CD4-positive, alpha-beta T cell treated with Interleukin-12 subunit alpha and Interleukin-12 subunit beta, for 1 hour (primary cell): ENCODE measurements at places on chromosomes 6 and 20.

DNA sequence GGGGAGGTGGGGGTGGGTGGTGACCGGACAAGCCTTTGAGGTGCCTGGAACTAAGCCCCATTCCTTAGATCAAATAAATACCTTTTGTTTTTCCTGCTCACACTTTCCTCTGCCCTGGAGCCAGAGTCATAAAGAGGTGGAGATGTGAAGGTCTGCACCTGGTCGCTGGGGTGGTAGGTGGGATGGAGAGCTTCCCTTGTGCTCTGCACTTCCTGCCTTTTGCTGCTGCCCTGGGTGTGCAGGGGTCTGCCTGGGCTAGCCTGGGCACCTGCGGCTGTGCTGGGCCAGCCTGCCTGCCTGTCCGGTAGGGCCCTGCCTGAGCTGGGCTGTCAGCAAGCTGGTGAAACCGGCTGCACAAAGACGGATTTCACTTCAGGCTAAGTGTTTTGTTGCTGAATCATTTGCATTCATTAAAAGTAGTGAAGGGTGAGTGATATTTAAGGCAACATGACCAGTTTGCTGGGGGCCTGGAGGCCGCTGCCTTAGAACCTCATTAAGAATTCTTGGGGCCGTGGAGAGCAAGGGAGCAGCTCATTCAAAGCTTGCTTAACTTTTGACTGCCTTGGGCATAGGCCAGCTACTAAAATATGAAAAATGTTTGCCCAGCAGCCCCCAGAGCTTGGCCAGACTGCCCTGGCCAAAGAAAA is 20.5 kb downstream of the PTK7 start:
- no peak for DNase-seq

GRCh38 chr6:106536357-106536756 is 92.9 kb downstream of the RTN4IP1 start:
- DNase-seq: no peak

DNA sequence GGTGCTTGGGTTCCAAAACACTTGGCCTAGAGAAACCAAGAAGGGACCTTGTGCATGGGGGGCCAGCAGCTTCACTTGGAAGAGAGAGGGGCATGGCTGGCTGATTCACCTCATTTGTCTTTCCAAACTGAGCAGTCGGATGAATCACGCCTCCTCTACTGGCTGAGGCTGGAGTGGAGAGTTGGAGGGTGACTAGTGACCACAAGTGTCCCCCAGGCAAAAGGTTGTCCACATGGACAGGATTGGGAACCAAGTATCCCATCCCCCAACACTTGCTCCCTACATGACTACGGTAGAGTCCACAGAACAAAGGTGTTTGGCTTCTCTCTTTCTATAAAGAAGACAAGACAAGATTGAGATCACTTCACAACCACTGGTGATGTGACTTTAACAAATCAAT is 875.6 kb downstream of the QKI start:
- DNase-seq: no peak

DNA sequence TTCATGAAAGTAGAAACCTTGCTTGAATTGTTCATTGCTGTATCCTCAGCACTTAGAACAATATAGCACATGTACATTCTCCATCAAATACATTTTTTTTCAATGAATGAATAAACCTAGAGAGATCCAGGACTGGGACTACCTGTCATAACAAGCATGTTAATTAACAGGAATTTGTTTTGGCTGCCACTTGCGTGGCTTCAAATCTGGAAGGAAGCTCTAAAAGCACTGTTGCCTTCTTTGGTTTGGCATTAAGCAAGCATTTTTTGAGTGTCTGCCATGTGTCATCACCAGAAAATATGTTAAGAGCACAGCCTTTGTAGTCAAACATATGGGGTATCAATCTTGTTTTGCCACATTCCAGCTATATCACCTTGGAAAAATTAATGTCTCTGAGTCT is 131.9 kb upstream of the BACH2 start:
- DNase-seq: no peak

DNA sequence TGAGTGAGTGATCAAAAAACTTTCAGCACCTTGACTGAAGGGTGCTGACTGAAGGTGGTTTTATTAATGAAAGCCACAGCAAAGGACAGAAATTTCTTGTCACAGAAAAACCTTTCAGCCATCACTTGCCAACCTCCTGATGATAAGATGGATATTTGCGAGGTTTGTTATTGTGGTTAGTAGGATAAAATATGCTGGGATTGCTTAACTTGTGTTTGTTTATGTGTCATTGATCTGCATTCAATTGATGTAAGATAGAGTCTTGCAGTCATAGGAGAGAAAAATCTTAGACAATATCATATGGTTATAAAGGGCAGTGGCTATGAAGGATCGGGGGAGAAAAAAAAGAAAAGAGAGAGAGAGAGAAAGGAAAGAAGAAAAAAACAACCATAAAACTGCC is 1.2 kb downstream of the TSBP1 start:
- DNase-seq: no peak

DNA sequence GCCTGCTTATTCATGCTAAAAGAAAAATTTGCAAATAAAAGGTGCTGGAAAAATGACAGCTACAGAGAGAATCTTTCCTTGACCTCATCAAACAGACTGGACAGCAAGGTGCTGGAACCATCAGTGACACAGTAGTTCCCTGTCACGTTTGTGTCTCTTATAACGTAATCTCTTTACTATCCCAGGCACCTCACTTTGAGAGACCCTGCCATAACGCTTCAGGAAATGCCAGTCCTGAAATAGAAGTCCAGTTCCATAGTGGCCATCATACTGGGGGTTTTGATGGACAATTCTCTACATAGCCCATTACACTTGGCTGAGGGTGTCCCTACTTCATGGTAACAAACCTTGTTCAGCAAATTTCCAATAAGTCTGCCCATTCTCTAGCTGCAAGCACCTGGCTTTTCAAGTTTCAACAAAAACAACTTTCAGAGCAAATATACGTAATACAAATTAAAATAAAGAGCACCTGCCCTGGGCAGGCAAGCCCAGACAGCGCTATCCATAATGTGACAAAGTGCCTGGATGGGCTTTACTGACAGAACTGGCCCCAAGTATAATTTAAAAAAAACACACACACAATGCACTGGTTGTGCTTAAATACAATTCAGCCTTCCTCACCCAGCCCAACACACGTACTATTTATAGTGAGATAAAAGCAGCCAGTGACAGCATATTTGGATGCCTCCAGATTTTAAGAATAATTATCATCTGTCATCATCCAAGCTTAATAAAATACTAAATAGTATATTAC is 38.7 kb downstream of the CNKSR3 start:
- DNase-seq: no peak

DNA sequence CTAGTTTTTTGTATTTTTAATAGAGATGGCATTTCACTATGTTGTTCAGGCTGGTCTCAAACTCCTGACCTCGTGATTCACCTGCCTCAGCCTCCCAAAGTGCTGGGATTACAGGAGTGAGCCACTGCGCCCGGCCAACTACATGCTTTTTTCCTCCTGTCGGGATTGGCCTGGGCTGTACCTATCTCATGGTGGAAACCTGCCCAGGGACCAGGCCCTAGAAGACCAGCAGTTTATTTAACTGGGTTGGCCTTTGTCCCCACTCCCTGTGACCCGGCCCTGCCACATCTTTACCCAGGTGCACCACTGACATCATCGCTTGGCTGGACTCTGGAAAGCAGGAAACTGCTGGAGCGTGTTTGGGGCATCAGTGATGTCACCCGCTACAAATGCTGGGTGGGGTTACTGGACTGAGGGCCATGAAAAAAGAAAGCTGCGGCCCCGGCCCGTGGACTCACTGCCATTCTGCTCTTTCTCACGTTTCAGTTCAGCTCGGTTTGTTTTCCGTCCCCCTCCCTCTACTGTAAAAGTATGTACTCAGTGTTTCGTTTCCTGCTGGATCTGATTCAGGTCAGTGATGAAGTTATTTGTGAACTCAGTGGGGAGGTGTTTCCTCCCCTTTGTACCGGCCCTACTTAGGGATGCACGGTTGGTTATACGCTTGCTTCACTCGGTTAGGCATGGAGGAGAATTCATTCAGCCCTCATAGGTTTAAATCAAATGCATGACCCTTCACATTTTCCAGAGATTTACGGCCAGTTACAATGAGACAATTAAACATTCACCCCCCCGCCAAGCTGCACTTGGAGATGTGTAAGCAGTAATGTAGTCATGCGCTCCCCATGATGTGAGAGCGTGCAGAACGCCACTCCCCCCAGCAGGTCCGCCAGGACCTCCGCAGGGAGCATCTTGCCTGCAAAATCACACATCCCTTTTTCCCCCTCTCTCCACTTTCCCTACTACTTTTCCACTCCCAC is 179.3 kb downstream of the MTHFD1L start:
- no peak for DNase-seq

DNA sequence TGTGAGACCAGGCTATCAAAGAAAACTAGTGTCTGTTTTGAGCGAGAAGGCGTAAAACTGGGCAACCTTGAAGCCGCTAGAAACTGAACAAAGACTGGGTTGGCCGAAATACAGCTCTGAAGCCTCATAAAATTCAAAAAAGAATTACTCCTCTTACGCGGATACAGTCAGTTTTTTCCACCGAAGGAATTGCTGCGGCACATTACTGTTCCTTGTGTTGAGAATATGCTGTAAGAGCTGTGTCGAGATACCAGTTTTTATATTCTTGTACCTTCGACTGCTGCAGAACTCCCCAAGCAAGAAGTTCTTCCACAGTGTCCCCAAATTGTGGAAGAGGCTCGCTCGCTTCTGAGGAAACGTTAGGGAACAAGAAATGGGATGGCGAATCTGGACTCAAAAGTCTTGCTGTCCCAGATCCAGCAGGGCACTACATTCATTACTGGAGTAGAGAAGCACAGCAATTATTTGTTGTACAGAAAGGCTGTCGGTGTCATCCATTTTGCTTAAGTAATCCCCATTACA is 523 bp upstream of the COX7A2 start:
- DNase-seq: no peak

- no peak for DNase-seq
Measured at GRCh38 chr6:85680388-85680787, 37.7 kb upstream of the SYNCRIP start.

- no peak for DNase-seq
Measured at GRCh38 chr20:25548613-25549086, 36.7 kb downstream of the NINL start.

DNA sequence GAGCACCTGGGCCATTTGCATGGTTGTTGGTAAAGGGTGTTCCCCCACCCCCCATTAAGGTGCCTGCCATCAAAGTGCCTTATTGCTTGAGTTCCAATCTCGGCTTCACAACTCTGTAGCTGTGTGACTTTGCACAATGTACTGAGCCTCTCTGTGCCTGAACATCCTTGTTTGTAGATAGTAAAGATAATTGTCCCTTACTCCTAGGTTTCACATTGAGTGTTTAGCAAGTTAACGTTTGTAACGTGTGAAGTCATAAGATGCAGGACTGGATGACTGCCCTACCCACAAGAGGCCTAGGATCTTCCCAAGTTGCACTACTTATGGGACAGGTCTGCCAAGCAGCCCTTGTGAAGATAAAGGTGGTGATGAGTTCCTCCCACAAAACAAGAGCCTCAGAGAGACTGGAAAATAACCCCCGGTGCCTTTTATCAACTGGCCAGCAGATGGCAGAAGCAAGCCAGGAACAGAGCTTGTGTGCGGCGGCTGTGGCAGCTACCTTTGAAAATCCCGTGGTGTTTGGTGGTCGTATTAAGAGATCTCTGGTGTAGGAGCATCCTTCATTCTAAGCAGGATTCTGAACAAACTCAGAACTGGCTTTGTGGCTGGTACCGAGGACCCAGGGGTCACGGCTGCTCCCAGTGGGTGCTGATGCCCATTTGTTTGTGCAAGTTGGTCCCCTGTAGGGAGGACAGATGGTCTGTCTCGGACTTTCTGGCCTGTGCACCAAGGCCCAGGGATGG is 99.1 kb downstream of the CDH26 start:
- DNase-seq: peak; percentile 72

- DNase-seq: no peak
Measured at GRCh38 chr6:155240905-155241600, 22.8 kb upstream of the CLDN20 start.

DNA sequence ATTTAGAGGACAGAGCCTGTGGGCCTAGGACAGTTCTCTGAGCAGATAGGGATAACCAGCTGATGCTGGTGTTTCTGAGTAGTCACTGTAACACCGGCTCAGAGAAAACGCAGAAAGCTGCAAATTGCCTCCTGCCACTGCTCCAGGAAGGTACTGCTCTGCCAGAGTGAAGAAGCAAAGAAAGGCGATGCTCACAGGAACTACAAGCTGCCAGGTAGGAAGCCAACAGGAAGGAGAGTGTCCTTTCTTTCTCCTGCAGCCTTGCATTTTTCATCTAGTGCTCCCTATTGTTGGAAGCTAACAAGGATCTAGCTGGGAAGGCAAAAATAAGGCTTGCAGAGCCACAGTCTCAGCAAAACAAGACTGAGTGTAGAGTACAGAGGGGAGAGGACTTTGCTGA is 70.7 kb upstream of the RAB32 start:
- no peak for DNase-seq

DNA sequence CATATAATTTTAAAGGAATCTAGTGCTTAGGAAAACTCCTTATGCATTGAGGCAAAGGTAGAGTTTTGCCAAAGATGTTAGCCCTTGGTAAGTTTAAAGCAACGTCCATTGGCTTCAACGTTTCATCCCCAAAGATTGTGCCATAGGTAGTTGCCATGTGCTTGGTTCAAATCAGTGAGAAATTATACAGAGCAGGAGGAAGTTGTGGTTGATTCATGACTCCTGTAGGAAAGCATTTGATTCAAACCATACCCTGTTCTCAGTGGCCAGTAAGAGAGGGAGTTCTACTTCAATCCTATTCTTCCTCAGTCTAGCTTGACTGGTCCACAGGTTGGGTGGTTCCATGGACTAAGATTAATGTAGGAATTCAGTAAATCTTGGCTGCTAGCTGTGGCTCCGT is 535.6 kb downstream of the QKI start:
- no peak for DNase-seq

- no peak for DNase-seq
Measured at GRCh38 chr6:133184798-133185372, 56.3 kb upstream of the EYA4 start.

DNA sequence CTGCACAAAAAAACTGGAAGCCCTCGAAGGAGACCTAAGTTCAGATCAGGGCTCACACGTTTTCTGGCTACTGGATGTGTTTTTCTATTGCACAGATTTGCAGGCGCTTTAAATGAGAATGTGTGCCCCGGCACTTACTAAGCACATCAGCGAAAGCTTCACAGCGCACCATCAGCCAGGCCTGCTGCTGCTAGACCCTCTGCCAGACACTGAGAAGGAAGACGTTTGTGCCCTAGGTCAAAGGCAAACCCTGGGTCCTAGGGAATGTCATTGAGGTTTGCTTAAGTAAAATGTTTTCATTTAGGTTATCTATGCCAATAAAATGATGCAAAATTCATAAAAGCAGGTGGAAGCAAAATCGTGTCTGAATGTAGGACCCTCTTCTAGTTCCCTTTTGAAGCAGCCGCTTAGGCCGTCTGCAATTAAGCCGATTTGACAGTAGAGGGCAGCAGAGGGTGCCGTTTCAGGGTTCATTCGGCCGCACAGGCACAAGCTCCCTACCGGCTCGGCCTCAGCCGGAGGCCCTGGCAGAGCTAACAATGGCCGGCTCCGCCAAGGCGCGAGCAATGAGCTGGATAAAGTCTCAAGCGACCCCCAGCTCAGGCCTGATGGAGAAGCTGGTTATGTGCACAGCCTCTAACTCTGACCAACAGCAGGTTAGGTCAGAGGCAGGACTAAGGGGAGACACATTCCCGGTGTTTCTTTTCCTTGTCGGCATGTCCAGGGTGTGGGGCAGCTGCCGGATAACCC is 107.2 kb upstream of the FOXA2 start:
- peak; percentile 37 for DNase-seq

GRCh38 chr6:169539176-169539897 is 162.5 kb downstream of the WDR27 start:
- DNase-seq: no peak

GRCh38 chr6:41717392-41717736 is 18.0 kb downstream of the TFEB start:
- no peak for DNase-seq

- DNase-seq: no peak
Measured at GRCh38 chr6:113805173-113805790, 51.9 kb upstream of the MARCKS start.
